ENCODE measurements at places on chromosomes 2 and 18.

GRCh38 chr2:70340761-70341476 is 39.1 kb upstream of the FAM136A start:
- DNase-seq: no peak

DNA sequence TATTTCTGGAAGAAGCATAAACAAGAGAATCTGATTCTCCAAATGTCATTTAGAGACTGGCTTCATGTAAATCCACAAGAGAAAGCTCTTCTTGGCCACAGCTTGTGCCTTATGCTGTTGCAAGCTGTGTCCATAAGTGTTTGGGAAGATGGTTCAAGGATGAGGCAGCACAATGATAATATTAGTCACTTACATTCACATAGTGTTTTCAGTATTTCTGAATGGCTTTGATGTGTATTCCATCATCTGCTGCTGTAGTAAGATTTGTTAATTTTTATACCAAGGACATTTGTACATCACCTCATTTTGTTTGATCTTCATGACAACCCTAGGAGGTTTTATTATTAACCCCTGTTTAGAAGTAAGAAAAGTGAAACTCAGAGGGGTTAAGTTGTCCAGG is 29.9 kb downstream of the CREG2 start:
- no peak for DNase-seq

DNA sequence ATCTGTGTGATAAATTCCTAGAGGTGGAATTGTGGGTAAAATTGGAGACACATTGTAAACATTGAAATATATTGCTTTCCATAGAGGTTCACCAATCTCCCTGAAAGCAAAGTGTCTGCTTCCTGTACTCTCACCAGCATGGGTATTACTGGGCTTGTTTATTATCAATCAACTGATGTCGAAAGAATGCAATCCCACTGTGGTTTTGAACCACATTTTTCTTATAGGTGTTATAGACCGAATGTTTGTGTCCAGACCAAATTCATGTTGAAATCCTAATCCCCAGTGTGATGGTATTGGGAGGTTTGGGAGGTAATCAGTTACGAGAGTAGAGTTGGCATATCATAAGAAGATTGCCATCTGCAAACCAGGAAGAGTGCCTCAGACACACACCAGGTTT is 1212.4 kb downstream of the LRP1B start:
- no peak for DNase-seq

- DNase-seq: no peak
Measured at GRCh38 chr2:149733936-149734685, 146.5 kb upstream of the MMADHC start.

DNA sequence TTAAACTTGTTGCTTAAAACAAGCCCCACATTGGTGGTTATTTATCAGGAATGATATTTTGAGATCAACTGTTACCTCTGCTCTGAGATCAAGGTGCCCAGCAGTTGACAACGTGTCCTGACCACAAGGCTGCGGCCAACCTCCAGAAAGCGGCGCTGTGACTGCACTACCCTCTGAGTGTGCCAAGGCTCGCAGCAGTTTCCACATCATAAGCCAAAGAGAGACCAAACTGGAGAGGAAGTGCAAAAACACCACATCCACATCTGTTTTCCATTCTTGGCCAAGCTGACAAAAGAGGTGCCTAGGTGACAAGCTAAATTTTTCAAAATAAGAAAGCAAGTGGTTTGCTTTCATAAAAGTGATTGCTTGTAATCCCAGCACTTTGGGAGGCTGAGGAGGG is 410.8 kb upstream of the POU3F3 start:
- no peak for DNase-seq

- peak; percentile 48 for DNase-seq
Measured at GRCh38 chr18:5890331-5891183, 4.8 kb downstream of the TMEM200C start.

- DNase-seq: no peak
Measured at GRCh38 chr2:191855382-191855781, 8.5 kb upstream of the CAVIN2 start.

GRCh38 chr2:23417310-23417709 is 32.3 kb downstream of the KLHL29 start:
- DNase-seq: no peak

GRCh38 chr2:3289526-3289925 is 88.1 kb downstream of the EIPR1 start:
- DNase-seq: no peak

DNA sequence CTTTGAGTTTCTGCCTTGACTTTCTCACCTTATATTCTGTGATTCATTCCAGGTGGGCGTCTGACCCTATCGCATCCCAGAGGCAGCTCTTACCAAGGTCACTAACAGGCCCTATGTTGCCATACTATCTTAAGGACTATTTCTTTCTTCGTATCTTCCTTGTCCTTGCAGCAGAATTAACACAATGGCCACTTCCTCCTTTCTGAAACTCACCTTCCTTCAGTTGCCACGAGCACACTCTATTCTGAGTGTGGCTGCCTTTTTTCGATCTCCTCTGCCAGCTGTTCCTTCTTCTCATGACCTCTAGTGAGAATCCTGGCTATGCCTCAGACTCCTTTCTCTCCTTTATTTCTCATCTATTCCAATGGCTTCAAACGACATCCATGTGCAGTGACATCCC is 160.4 kb upstream of the CCDC195 start:
- no peak for DNase-seq

DNA sequence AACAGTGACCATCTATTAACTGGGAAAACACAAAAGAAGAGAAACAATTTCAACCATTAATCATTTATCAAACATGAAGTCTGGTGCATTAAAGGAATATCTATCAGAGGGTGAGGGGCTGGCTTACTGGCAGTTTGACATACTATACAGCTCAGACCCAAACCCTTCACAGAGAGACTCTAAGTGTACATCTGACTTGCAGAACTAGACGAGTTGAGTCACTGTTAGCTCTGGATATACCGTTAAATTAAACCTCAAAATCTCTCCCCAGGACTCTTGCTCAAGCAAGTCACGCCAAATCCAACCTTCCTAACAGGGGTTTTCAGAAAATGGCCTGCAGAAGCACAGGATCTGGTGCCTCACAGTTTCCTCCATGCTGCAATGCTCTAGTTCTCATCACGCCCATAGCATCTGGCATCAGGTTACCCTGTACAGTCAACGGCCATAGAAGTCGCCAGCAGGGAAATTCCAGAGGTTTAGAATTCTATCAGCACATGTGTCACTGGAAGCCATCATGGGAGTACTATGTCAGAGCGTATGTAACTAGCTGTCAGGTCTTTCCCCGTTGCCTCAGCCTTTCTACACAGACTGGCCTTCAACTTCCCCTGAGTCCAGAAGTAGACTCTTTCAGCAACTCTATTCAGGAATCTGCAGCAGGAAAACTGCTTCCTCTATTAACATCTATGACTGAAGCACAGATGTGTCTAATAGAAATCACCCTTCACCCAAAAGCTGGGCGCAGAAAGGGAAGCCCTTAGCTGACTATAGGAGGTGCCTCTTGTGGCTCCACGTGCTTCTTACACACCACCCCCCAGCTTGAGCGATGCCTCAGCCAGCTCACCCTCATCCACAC is 9.3 kb downstream of the TGOLN2 start:
- no peak for DNase-seq

DNA sequence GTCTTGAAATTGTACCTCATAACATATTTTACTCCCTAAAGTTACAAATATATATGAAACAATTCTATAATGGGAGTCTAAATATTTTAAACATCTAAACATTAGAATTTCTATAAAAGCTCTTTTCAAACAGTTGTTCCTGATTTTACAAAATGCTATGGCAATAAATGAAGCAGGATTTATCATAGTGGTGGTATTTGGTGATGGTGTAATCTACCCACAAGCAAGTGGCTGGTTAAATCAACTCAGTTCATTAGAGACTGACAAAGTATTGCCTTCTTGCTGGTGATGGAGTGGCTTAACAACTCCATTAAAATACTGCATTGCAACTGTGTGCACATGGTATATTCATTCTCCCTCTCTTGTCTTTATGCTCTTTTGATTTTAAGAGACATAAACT is 138.9 kb downstream of the PMAIP1 start:
- DNase-seq: no peak

GRCh38 chr18:55343396-55344073 is 244.5 kb downstream of the TCF4 start:
- no peak for DNase-seq

- DNase-seq: no peak
Measured at GRCh38 chr2:122703676-122704075, 948.2 kb downstream of the TSN start.

DNA sequence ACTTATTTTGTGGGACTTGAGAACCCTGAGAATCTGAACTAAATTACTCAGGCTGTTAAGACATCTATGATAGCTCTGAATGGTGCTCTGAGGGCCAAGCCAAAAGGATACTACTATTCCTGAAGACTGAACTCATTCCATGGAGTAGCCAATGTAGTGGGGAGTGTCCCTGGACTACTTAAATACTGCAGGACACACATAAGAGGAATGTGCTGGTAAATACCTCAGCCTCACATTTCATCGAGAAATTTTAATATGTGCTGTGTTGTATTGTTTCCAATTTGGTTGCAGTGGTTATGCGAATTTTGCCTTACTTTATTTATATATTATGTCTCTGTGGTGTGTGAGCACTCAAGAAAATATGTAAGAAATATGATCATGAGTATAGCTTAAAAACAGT is 264.4 kb upstream of the FIGN start:
- no peak for DNase-seq

DNA sequence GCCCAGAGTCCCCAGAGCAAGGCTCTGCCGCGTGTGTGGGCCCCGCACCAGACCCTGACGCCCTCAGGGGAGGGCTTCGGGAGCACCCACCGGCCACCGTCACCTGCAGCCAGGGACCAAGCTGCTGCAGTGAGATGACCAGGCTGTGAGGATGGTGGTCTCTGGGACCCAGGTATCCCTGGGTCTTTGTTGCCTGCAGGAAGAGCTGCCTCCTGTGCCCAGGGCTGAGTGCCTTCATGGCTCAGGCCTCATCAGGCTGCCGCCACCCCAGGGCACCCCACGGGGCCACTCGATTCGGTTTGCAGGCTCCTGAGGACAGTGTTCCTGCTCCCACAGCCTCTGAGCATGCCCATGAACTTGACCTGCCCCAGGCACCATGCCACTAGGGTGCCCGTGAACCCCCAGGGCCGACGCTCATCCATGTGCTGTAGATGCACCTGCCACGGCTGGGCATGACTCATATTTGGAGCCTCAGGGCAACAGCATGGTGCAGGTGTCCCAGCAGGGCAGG is 109.8 kb downstream of the FAM210A start:
- DNase-seq: no peak

- no peak for DNase-seq
Measured at GRCh38 chr2:138035608-138036217, 71.4 kb downstream of the HNMT start.

DNA sequence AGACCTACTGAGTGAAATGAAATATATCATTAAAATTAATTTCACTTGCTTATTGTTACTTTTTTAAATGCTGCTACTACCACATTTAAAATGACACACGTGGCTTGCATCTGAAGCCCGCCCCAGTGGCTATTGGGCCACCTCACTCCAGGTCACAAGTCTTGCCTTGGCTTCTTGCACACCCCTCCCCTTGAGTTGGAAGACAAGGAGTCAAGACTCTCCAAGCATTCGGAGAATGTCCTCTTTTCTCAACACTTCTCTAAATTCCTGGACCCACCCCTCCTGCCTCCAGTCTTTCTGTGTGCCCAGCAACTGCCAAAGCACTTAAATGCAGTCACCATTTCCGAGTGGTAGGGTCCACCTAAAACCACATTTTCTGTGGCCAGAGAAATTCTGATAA is 73.4 kb downstream of the ZBTB7C start:
- DNase-seq: no peak

Measured in Right ventricle myocardium superior (tissue), 1 donor.